AG20443 (cell line): ENCODE measurements at places on chromosomes 16 and 17.

DNA sequence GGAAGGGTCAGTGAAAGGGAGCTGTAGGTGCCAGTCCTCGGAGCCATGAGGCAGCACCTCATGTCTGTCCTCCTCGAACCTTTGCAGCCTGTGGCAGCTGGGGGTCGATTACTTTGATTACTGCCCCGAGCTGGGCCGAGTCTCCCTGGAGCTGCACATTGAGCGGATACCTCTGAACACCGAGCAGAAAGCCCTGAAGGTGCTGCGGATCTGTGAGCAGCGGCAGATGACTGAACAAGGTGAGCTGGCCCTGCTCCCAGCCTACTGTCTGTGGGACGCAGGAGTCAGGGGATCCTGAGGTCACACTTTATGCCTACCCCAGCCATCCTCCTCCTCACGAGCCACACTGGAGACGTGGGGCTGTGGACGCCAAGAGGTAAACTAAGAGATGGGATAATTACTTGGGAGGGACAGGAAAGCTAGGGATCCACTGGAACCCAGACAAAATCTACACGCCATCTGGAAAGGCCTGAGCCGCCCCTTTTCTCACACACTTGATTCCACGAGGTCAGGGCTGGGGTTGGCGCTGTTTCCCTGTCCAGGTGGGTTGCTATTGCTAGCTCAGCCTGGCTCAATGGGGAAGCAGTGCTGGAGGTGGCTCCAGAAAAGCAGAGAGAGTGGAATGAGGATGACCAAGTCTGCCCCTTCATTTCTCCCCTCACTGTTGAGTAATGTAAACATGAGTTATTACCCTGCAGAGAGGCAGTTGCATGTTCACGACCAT, 26.4 kb downstream of the NUP85 start:
- DNase-seq: no peak

GRCh38 chr17:17518951-17519350, 22.8 kb upstream of the RASD1 start:
- DNase-seq: no peak

GRCh38 chr17:4769628-4770027, 2.1 kb upstream of the TM4SF5 start:
- peak; percentile 37 for DNase-seq

DNA sequence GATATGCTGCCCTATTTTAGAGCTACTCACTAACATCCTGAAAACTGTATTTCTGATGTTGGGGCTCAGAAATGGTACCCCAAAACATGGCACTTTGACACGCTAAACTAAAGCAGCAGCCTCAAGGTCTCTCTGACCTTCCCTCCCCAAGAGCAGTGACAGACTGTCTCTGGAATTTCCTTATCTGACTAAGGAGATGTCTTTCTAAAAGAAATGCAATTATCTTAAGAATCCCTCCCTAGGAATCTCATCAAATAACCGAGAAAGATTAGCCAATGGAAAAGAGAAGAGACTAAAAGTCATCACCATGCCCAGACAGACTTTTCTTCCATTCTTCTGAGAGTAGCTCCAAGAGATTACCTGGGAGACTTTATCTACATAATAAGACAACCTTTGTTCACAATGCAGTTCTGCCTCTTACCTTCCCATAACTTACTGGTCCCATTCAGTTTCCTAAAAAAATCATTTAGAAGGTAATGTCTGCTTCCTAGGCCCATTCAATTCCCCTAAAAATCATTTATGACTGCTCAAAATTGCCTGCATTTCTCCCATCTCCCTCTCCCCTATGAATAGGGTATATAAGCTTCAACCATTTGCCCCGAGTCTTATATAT, 123.9 kb downstream of the CPPED1 start:
- DNase-seq: no peak

DNA sequence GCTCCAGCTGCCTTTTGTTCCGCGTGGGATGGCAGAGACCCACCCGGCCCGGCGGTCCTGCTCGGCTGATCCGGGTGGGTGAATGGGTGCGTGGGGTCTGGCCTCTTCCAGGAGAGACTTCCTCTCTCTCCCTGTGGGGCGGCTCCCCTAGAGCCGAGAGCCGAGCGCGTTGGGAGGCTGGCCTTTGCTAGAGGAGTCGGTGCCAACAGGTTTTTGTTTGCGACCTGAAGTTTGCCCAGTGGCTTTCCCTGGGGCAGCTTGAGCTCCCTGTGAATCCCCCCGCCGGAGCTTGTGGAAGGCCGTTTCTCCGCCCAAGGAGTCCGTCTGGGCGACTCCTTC, 970 bp downstream of the EPN2 start:
- peak; percentile 49 for DNase-seq

DNA sequence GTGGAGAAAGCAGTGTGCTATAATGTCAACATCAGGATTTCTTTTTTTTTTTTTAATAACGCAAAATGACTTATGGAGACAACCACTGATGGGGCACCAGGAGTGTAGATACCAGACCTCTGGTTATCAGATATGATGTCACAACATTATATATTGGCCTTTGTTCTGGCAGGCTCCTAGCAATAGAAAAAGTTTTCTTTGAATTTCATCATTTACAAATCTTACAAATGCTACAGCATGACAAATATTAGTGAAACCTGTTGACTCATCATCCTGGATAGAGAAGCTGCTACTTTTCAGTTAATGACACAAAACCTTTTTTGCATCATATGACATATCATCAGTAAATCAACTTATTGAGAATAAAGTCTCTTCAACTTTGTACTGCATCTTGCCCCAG, 6.1 kb downstream of the THUMPD1 start:
- DNase-seq: no peak

GRCh38 chr17:82767041-82767754, 15.3 kb downstream of the TBCD start:
- peak; percentile 61 for DNase-seq

DNA sequence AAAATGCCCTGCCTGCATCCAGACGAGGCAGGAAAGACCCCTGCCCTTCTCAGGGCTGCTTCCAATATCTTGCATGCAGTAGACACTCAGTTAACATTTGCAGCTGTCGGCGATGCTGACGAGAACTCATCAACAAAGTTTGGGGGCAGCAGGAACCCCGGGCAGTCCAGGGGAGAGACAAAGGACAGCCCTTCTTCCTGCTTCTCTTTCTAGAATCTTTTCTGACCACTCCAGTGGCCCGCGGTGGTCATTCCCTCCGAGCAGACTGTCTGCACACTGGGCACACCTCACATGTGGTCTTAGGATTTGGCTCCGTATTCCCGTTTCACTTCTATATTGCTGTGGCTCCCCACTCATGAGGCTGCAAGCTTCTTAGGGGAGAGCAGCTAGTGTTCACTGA, 31.0 kb upstream of the MFSD6L start:
- peak; percentile 5 for DNase-seq

- DNase-seq: peak; percentile 34
These were observed 186.7 kb downstream of the MSI2 start for GRCh38 chr17:57442914-57443571.

DNA sequence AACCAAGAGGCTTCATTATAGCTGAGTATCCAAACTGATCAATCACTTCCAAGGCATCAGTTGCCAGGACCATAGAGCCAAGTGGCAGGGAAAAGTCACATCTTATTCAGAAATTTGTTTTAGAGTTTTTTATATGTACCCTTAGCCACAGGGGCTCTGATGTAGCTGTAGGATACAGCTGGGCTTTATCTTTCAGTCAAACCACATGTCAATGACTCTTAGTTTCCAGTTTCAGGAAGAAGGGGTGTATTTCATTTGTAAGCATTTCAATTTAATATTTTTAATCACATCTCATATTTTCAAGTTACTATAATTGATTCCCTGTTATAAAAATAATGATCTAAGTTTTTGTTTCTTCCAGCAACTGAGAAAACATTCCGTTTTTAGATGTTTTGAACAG, 2.9 kb upstream of the FLCN start:
- no peak for DNase-seq

- DNase-seq: no peak
These were observed 6.8 kb upstream of the CYB5B start for GRCh38 chr16:69417520-69418199.

DNA sequence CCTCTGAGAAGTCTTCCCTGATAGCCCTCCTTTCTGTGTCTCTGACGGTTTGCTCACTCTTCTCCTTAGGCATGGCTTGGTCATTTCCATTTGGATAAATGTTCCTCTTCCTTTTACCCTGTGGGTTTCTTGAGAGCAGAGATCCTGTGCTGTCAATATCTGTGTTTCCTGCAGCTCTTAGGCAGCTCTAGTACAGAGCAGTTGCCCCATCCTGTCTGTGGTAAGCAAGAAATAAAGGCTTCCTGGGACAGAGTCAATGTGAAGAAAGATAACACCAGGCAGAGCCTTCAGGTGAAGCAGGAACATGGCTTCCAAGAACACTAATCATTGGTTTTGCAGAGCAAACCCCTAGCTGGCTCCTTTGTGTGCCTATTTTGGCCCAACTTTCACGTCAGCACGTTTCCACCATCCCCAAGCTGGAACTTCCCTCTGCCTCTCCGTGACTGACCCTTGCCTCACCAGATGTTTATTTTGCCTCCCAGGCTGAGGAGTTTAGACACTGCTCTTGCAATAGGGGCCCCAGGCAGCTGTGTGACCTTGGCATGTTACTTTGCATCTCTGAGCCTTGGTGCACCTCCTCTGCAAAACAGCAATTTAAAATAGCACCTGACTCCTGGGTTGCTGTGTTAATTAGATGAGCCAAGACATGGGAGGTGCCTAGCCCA, 49.6 kb upstream of the SIAH1 start:
- no peak for DNase-seq

DNA sequence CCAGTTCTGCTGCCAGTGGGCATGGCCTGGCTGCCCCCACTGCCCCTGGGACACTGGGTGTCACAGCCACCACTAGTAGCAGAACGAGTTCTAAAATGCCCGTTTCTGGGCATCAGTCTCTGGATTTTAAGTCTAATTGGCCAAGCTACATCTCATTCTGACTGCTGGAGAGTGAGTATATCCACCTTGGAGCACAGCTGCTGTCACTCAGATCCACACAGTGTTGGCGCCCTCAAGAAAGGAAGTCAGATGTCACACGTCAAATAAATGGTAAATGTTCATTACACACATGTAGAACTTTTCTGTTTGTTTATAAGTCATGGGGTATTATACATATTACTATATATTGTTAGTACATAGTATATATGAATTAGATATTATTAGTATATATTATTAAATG, 19.4 kb downstream of the GNGT2 start:
- DNase-seq: no peak

DNA sequence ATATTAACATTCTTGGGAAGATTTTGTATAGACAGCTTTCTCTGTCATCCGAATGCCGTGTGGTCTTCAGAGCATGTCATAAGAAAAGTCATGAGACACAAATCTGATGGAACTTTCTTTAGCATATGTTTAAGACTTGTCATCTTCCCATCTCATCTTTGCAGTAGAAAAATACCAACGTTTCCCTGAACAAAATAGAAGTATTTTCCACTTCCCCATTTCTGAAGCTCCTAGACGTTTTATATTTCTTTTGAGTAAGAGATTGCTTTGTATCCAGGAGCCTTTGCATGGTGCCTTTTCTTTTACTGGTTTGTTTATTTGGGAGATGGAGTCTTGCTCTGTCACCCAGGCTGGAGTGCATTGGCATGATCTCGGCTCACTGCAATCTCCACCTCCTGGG, 235.1 kb downstream of the PRKCA start:
- no peak for DNase-seq

GRCh38 chr17:7922845-7923628, 6.6 kb downstream of the KCNAB3 start:
- peak; percentile 87 for DNase-seq

- no peak for DNase-seq
These were observed 63.3 kb downstream of the PECAM1 start for GRCh38 chr17:64327201-64327930.

DNA sequence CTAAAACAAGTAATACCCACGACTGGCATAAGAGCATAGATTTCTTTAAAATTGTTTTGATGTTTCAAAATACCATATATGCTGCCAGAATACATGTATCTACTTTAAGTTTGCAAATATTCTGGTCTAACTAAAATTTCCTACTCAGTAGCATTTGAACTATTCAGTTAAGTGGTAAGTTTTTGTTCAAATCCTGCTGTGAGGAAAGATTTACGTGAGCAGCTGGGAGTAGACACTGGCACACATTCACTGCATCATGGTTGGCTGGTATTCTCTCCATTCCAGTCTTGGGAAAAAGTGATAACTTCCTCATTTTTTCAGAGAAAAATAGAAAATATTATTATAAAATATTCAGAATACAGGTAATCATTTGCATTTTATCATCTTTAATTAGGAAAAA, 133.6 kb downstream of the SKAP1 start:
- DNase-seq: no peak

GRCh38 chr17:40602445-40603443, 37.5 kb upstream of the CCR7 start:
- no peak for DNase-seq

- no peak for DNase-seq
These were observed 276.6 kb upstream of the TNRC6C start for GRCh38 chr17:77681861-77682260.

DNA sequence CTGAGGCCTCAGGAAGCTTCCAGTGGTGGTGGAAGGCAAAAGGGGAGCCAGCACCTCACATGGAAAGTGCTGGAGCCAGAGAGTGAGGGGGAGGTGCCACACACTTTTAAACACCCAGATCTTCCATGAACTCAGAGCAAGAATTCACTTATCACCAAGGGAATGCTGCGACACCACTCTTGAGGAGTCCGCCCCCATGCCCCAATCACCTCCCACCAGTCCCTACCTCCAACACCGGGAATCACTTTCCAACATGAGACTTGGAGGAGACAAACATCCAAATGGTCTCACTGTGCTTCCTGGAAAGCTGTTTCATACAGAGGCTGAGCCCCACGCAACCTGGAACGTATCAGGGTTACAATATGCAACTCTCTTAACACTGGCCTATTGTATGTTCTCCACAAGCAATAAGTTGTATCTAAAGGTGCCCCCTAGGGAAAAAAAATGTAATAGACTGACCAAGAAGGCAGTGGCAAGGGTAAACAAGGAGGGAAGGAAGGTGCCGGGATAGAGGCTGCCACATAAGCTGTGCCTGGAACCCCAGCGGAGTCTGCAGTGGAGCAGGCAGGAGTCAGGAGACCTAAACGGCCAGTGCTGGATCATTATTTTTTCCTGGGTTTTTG, 106.7 kb upstream of the FOXF1 start:
- DNase-seq: no peak

DNA sequence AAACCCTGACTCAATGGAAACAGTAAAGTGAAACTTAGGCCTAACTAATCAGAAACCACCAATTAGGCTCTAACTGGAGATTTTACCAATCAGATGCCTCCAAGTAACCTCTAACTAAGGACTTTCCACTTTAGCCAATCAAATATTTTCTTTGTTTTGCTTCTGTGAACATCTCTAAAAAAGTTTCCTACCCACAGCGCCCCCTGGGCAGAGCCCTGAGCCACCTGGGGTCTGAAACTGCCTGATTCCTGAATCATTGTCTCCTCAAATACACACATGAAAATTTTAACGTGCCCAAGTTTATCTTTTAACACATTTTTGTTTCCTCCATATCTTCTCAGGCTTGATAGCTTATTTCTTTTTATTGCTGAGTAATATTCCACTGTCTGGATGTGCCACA, 19.0 kb downstream of the ADAD2 start:
- DNase-seq: no peak

GRCh38 chr17:74130276-74130675, 73.2 kb upstream of the RPL38 start:
- DNase-seq: no peak

GRCh38 chr17:32503251-32504165, 16.7 kb downstream of the CDK5R1 start:
- no peak for DNase-seq
